Naive thymus-derived CD4-positive, alpha-beta T cell (primary cell): ENCODE measurements at places on chromosomes 6 and 20.

GRCh38 chr20:62461157-62461556 is 14.6 kb downstream of the GATA5 start:
- no peaks in the 10 kb centered on the region for H3K36me3 ChIP-seq
- no peak overlapping the region for H3K27ac ChIP-seq
- H3K27me3 ChIP-seq, result no peaks in the 10 kb centered on the region

- H3K4me3 ChIP-seq, result no peak overlapping the region
- peaks cover 11% of the 10 kb centered on the region for H3K36me3 ChIP-seq
- DNase-seq, result no peak
These were observed 96.2 kb downstream of the TCP11 start for GRCh38 chr6:35044761-35045421.

DNA sequence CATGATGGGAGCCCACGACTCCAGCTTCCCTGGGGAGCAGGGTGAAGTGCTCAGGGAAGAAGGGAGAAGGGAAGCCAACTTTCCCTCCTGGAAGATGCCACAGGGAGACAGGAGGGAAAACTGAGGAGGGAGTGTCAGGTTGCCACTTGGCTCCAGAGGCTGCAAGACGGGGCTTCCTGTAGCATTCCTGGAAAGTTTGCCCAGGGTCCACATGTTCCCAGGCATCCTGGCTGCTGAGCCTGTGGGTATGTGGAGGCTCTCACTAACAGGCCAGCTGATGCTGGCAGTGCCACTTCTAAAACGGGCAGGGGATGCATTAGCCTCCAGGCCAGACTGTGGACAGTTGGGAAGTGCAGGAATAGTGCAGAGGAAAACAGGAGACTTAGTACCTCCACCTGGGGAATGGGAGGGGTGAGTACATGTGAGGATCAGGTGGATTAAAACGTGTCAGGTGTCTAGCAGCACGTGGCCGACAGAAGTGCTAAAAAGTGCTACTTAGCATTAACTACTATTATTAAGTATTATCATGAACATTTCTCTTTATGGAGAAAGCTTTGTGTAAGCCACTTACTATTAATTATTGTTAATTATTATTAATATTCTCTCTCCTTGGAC is 33.2 kb downstream of the BANF2 start:
- no peaks in the 10 kb centered on the region for H3K27me3 ChIP-seq
- H3K4me1 ChIP-seq, result no peaks in the 10 kb centered on the region
- no peak for DNase-seq
- H3K27ac ChIP-seq, result no peak overlapping the region

GRCh38 chr6:15344831-15345230 is 99.0 kb downstream of the JARID2 start:
- no peaks in the 10 kb centered on the region for H3K36me3 ChIP-seq
- DNase-seq, result no peak
- no peaks in the 10 kb centered on the region for H3K27me3 ChIP-seq
- H3K27ac ChIP-seq, result no peak overlapping the region
- no peak overlapping the region for H3K4me3 ChIP-seq

DNA sequence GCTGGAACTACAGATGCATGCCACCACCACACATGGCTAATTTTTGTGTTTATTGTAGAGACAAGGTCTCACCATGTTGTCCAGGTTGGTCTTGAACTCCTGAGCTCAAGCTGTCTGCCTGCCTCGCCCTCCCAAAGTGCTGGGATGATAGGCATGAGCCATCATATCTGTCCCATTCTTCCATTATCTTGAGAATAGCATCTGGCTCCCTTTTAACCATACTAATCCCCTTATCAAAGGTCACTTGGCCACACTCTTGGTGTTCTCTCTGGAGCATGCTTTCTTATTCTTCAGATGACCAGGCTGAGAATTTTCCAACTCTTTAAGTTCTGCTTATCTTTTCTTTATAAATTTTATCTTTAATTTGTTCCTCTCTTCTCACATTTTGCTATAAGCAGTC is 15.9 kb upstream of the TRERF1 start:
- no peaks in the 10 kb centered on the region for H3K4me1 ChIP-seq
- H3K27me3 ChIP-seq, result no peaks in the 10 kb centered on the region
- H3K36me3 ChIP-seq, result no peaks in the 10 kb centered on the region
- DNase-seq, result no peak

GRCh38 chr6:137867685-137868509 is 838 bp downstream of the TNFAIP3 start:
- peaks cover 35% of the 10 kb centered on the region for H3K4me1 ChIP-seq
- peak overlapping the region; percentile 96 for H3K4me3 ChIP-seq
- H3K27ac ChIP-seq, result peak overlapping the region; percentile 99
- peak; percentile 68 for DNase-seq

- peak overlapping the region; percentile 96 for H3K4me3 ChIP-seq
- peaks cover 22% of the 10 kb centered on the region for H3K4me1 ChIP-seq
- DNase-seq, result peak; percentile 44
- H3K27ac ChIP-seq, result peak overlapping the region; percentile 76
- peaks cover 33% of the 10 kb centered on the region for H3K36me3 ChIP-seq
- H3K27me3 ChIP-seq, result no peaks in the 10 kb centered on the region
These were observed 677 bp downstream of the NEURL2 start for GRCh38 chr20:45890077-45890984.

- no peak overlapping the region for H3K27ac ChIP-seq
- no peak overlapping the region for H3K4me3 ChIP-seq
- no peaks in the 10 kb centered on the region for H3K4me1 ChIP-seq
- H3K27me3 ChIP-seq, result no peaks in the 10 kb centered on the region
- no peaks in the 10 kb centered on the region for H3K36me3 ChIP-seq
These were observed 278.8 kb downstream of the CD83 start for GRCh38 chr6:14396392-14396791.

- no peaks in the 10 kb centered on the region for H3K27me3 ChIP-seq
- H3K4me3 ChIP-seq, result no peak overlapping the region
These were observed 176.3 kb downstream of the TBXT start for GRCh38 chr6:165991341-165991740.

- H3K4me3 ChIP-seq, result no peak overlapping the region
- H3K4me1 ChIP-seq, result no peaks in the 10 kb centered on the region
- H3K36me3 ChIP-seq, result no peaks in the 10 kb centered on the region
These were observed 88.9 kb upstream of the ELOVL5 start for GRCh38 chr6:53437557-53438202.

DNA sequence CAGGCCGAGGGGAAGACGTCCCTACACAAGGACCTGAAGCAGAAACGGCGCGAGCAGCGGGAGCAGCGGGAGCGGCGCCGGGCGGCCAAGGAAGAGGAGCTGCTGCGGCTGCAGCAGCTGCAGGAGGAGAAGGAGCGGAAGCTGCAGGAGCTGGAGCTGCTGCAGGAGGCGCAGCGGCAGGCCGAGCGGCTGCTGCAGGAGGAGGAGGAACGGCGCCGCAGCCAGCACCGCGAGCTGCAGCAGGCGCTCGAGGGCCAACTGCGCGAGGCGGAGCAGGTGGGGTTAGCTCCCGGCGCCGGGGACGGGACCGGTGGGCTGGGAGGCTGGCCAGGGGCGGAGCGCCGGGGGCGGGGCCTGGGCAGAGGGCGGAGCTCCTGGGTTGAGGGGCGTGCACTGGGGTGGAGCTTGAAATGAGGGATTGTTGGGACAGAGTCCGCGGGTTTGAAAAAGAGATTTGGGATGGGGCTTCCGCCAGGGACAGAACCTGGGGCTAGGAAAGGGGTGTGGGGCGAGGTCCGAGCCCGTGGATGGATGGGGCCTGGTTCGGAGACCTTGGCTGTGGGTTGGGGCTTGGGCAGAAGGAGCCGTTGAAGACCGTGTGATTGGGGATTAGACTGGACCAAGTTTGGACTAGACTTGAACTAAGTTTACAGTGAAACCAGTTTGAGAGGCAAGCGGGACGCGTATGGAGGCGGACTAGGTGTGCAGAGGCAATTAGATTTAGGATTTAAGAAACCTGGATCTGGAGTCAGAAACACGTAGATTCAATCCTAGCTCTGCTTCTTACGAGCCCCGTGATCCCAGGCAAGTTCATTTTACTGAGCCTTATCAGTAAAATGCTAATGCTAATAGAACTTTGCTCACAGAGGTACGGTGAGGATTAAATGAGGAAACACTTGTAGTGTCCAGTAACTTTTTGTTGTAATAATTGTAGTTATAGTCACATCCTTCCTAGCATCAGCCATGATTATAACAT is 20.9 kb downstream of the DEF6 start:
- no peaks in the 10 kb centered on the region for H3K27me3 ChIP-seq
- no peak overlapping the region for H3K27ac ChIP-seq
- no peak overlapping the region for H3K4me3 ChIP-seq
- DNase-seq, result no peak
- peaks cover 24% of the 10 kb centered on the region for H3K4me1 ChIP-seq
- peaks cover 72% of the 10 kb centered on the region for H3K36me3 ChIP-seq

- no peak overlapping the region for H3K4me3 ChIP-seq
- no peaks in the 10 kb centered on the region for H3K27me3 ChIP-seq
- no peaks in the 10 kb centered on the region for H3K4me1 ChIP-seq
- no peaks in the 10 kb centered on the region for H3K36me3 ChIP-seq
These were observed 77.4 kb downstream of the NDUFAF5 start for GRCh38 chr20:13862245-13862644.

GRCh38 chr6:88163616-88164015 is 2.5 kb downstream of the CNR1 start:
- H3K4me1 ChIP-seq, result no peaks in the 10 kb centered on the region
- no peaks in the 10 kb centered on the region for H3K27me3 ChIP-seq
- H3K27ac ChIP-seq, result no peak overlapping the region
- H3K36me3 ChIP-seq, result no peaks in the 10 kb centered on the region
- DNase-seq, result no peak
- no peak overlapping the region for H3K4me3 ChIP-seq

GRCh38 chr6:109242925-109243324 is 139.3 kb downstream of the CD164 start:
- H3K27me3 ChIP-seq, result no peaks in the 10 kb centered on the region
- no peak for DNase-seq
- no peaks in the 10 kb centered on the region for H3K4me1 ChIP-seq
- no peaks in the 10 kb centered on the region for H3K36me3 ChIP-seq

DNA sequence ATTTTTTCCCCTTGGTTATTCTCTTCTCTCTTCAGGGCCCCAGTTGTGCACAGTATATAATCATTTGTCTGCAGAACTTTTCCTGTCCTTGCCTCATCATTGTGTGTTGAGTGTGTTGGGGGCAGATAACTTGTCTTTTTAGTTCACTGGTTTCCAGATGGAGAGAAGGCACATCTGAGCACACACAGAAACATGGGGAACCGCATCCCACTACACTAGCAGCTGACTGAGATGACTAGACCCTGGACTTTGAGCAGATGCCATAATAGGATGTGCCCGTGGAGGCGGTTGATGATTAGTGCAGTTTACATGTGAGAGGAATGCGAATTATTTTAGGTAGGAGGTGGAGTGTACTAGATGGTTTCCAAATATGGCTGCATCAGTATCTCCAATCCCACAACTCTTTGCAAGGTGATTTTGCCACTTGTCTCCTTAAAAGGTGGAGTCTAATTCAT is 26.5 kb upstream of the SH3BGRL2 start:
- no peaks in the 10 kb centered on the region for H3K4me1 ChIP-seq
- no peak for DNase-seq
- no peak overlapping the region for H3K4me3 ChIP-seq
- no peaks in the 10 kb centered on the region for H3K27me3 ChIP-seq
- H3K36me3 ChIP-seq, result no peaks in the 10 kb centered on the region
- H3K27ac ChIP-seq, result no peak overlapping the region

DNA sequence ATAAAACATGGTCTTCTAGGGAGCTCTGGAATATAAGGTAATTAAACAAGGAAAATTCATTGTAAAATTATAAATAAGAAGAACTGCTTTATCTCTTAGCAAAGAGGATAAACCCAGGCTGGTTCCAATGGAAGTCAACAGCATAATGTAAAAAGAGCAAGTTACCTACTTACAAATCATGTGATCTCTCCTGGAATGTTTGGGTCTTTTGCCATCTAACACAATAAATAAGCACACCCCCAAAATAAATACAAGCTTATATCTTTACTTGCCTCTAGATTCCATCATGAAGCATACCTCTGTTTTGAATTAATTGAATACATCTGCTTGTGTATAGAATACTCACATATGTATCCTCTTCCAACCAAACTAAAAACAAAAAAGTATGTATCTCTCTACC is 2.5 kb upstream of the PHACTR1 start:
- H3K4me1 ChIP-seq, result no peaks in the 10 kb centered on the region
- no peaks in the 10 kb centered on the region for H3K36me3 ChIP-seq
- no peaks in the 10 kb centered on the region for H3K27me3 ChIP-seq
- no peak overlapping the region for H3K27ac ChIP-seq
- H3K4me3 ChIP-seq, result no peak overlapping the region

DNA sequence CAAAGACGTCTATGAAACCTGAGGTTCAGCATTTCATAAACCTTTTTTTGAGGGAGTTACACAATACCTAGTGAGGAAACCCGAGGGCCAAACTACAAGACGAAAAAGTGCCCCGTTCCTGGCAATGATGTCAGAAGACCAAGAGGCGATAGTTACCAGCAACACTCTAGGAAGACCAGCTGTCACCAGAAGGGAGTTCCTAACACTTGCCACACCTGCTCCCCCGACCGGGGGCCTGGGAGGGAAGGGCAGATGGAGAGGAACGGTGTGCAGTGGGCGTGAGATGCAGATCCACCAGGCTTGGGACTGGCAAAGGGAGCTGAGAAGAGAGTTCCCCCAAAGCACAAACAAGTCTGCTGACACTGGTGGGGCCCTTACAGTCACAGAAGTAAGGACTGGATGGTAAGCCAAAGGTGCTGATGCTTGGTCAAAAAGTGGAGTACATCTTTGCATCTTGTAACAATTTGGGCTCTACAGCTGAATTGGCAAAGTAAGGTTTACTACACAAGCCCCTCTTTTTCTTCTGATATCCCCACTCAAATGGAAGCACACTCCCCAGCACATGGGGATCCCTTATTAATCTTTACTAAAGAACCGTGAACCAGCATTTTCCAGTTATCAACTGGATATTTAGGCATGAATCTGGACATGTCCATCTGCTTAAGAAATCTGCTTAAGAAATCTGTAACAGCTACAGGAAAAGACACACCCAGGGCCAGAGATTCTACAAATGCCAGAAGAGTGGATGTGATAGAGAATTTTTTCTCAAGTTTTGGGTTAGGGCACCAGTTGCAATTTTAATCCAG is 38.5 kb downstream of the PANK2 start:
- H3K27ac ChIP-seq, result no peak overlapping the region
- no peak for DNase-seq
- peaks cover 6% of the 10 kb centered on the region for H3K4me1 ChIP-seq
- no peak overlapping the region for H3K4me3 ChIP-seq

GRCh38 chr20:62148908-62149314 is 5.3 kb downstream of the SS18L1 start:
- peaks cover 17% of the 10 kb centered on the region for H3K4me1 ChIP-seq
- no peaks in the 10 kb centered on the region for H3K27me3 ChIP-seq
- peaks cover 14% of the 10 kb centered on the region for H3K36me3 ChIP-seq
- no peak overlapping the region for H3K4me3 ChIP-seq
- no peak overlapping the region for H3K27ac ChIP-seq

- no peaks in the 10 kb centered on the region for H3K36me3 ChIP-seq
- no peak overlapping the region for H3K4me3 ChIP-seq
- H3K27ac ChIP-seq, result no peak overlapping the region
- DNase-seq, result no peak
These were observed 39.3 kb downstream of the ATXN1 start for GRCh38 chr6:16721977-16722376.

DNA sequence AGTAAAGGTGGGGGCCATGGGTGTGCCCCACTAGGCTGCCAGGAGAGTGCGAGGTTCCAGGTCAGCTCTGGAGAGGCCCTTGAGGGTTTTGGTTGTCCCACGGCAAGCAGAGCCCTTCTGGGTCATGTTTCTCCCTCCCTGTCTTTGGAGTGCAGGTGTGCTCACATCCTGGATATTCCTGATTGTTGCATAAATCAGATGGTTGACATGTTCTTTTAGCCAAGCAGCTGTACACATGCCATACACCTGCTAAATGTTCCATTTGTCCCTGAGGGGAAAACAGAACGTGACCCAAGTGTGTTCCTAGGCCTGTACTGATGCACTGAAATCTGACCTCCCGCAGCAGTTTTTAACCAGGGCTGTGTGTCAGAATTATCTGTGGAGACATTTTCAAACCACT is 77.5 kb upstream of the BEND3 start:
- no peaks in the 10 kb centered on the region for H3K4me1 ChIP-seq
- no peak overlapping the region for H3K27ac ChIP-seq
- H3K36me3 ChIP-seq, result peaks cover 10% of the 10 kb centered on the region
- H3K4me3 ChIP-seq, result no peak overlapping the region
- no peaks in the 10 kb centered on the region for H3K27me3 ChIP-seq
